ENCODE measurements at places on chromosomes 6 and 20.

DNA sequence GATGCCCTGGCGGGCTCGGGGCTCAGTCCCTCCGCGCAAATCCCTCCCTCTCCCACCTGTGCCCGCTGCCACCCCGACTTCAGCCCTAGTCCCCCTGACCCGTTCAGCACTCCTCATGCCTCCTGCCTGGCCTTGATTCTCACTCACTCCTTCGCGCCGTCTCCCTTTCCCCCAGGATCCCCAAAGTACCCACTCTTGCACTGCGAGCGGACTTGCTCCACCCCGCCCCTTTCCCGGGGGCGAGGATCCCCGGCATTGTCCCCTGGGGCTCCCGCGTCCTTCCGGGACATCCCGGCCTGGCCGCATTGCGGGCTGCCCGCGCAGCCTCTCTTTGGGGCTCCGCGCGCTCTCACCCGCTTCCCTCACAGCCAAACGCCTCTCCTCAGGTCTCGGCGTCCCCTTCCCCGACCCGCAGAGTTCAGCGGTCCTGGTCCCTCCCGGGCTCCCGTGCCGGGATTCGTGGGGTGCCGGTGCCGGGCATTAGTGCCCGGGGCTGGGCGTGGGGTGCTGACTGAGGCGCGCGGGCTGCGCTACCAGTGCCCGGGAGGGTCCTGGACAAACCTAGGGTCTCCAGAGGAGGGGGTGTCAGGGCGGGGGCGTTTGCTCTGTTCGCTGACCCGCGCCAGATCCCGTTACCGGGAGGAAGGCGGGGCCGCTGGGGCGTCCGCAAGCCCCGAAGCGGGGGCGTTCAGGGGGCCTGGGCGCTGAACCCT, 45.5 kb upstream of the SUPT3H start:
- no peak for DNase-seq

GRCh38 chr6:87407561-87407900, 241 bp upstream of the CFAP206 start:
- no peak for DNase-seq

GRCh38 chr6:6884193-6884627, 223.6 kb upstream of the RREB1 start:
- DNase-seq, result no peak

DNA sequence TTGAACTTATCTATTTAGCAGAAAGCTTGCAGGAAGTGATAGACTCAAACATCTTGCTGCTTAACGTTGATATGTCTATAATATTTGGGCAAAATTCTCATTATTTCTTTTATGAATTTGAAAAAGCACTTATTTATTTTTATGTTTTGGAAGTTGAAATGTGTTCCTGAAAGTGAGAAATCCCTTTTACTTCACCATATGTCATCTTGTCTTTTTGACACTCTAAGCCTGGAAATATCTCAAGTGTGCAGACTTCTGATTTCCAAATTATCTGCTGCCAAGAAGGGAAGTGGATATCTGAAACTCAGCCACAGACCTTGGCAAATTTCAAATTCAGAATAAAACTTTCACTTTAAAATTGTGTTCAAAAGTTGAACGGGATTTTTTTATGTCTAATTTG, 368.7 kb upstream of the MANEA start:
- DNase-seq, result no peak

DNA sequence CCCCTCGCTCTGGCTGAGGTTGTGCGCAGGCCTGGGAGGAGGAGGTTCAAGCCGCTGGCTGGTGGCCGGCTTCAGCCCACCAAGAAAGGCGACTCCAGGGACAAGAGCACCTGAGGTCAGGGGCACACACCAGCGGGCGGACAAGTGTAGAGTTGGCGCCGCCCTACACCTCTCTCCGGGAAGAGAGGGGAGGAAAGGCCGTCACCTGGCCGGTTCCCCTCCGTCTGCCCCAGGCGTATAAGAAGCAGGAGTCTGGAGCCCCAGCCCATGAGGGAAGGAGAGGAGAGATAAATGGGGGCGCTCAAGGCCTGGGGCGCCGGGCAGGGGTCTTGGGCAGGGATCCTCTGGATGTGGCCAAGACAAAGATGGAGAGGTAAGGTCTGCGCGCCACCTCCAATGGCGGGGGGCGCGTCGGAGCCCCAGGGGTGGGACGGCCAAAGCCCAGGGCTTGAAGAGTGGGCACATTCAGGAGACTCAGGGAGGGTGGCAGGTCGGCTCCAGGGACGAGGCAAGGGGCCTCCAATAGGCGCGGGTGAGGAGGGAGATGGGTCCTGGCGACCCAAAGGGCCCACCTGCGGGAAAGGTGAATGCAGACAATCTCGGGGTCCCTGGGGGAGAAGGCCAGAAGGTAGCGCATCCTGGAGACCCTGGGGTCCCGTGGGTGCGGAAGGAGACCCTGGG, 826 bp downstream of the RIMS4 start:
- DNase-seq, result no peak

GRCh38 chr6:1834646-1835516, 225.2 kb downstream of the FOXC1 start:
- no peak for DNase-seq

DNA sequence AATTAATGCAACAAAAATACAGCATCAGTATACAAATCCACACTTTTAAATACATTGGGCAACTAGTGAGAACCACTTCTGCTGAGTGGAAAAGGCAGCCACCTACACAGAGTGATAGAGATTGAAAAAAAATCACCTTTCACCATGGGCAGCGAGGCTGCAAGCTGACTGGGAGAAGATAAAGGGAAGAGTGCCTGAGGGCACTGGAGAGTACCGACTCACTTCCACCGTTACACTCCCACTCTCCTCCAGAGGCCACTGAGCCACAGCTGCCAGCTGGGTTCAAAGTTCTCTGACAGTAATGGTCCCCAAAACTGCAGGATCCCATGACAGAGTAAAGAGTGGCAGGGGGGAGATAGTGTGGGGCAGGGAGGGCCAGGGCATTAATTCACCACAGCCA, 24.1 kb downstream of the PXT1 start:
- DNase-seq, result no peak

DNA sequence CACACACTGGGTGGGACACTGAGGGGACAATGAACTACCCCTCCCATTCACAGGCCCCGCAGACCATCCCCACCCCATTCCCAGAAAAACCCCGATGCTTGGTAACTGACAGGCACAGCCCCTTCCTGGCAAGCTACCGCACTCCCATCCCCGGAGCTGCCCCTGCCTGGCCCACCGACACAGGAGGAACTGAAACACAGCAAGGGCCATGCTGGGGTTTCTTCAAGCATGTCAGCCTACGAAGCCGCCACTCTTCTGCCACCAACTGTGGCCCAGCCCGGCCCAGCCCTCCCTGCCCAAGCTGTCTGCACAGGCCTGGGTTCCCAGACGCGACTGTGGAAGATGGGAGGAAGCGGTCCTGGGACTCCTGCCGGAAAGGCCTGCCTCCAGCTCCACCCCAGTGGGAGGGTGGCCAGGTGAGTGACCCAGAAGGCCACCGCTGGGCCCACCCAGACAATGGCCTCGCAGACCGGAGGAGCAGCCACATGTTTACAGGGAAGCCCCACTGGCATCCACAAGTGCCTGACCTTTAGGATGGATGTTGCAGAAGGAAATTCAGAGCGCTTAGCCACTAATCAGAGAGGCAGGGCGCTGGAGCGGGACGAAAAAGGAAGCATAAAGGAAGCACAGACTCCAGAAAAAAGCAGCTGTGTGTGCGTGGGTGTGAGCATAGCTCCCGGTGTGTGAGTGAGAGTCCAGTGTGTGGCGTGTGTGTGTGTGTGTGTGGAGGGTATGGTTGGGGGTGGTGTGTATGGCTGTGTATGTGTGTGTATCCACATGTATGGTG, 91.6 kb downstream of the PRND start:
- peak; percentile 18 for DNase-seq

- DNase-seq, result no peak
Measured at GRCh38 chr6:112979830-112980229, 632.7 kb downstream of the RFPL4B start.

DNA sequence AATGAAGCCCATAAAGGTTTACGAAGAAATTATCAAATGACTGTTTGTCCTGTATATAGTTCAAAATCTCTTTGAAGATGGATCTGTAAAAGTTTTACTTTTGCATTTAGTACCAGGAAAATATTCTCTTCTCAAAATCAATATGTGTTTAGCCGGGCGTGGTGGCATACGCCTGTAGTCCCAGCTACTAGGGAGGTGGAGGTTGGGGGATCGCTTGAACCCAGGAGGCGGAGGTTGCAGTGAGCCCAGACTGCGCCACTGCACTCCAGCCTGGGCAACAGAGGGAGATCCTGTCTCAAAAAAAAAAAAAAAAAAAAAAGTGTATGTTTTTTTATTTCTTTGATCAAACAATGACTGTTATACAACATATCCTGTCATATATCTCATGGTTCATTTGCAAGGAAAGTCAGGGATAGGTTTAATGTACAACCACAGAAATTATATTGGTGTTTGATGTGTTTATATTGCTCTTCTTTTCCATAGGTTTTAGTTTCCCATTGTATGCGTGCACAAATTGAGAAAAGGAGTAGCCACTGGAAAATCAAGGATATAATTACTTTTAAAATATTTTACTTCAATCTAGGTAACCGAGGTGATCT, 40.1 kb downstream of the SOX4 start:
- DNase-seq, result no peak

- no peak for DNase-seq
Measured at GRCh38 chr6:12298995-12299394, 8.8 kb downstream of the EDN1 start.

GRCh38 chr6:154041001-154041400, 2.0 kb downstream of the OPRM1 start:
- DNase-seq, result no peak

GRCh38 chr6:6749702-6750491, 161.4 kb downstream of the LY86 start:
- DNase-seq, result no peak

DNA sequence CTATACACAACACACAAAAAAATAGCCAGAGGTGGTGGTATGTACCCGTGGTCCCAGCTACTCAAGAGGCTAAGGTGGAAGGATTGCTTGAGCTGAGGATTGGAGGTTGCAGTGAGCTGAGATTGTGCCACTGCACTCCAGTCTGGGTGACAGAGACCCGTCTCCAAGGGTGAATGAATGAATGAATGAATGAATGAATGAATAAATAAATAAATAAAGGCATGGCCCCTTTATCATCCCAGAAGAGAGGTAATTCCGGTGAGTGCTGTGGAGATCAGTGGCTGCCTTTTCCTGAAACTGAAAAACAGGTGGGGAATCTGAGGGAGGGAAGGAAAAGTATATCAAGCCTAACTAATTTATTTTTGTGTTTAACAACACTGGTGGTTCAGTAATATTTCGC, 90.0 kb downstream of the JARID2 start:
- no peak for DNase-seq

GRCh38 chr6:3696525-3697088, 54.9 kb downstream of the PXDC1 start:
- DNase-seq, result no peak

DNA sequence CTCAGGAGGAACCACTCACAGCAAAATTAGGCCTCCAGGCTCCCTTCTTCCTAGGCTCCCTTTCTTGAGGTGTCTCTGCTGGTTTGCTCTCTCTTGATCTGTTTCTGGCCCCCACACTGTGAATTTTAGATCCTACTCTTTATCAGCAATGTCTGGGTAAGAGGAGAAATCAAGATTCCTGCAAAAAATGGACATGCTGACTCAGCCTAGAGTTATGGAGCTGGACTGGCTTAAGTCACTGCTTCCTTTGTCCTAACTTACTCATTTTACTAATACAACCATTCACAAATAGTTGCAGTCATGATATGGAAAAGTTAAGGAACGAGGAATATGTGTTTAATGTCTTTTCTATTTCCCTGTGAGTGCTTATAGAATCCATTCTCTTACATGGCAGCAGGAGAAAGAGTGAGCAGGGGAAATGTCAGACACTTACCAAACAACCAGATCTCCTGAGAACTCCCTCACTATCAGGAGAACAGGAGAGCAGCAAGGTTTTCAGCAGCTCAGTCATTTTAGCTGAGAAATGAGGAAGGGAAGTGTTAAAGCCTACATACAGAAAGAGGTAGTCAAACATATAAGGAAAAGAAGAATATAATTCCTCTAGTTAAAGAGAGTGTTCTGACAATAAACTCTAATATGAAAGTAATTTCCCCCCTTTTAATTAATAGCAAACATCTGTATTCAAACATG, 160.8 kb downstream of the PDE7B start:
- DNase-seq, result no peak

- no peak for DNase-seq
Measured at GRCh38 chr6:34511915-34512737, 44.0 kb downstream of the SPDEF start.

GRCh38 chr6:34115403-34115795, 30.5 kb downstream of the GRM4 start:
- DNase-seq, result peak; percentile 3

DNA sequence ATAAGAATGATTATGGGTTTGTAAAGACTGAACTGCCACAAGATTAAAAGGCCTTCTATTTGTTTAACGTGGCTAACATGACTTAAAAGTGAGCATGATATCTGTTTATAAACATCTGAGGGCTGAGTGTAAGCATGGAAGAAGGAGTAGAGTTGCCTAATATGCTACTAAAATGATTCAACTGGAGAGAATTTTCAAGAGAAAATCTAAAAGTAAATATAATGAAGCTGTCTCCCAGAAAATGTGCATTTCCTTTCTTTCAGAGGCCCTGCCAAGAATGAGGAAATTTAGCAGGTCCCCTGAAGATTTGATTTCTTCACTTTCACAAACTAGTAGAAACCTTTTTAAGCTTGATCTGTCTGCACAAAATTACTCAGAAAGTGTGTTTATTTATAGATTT, 4.2 kb upstream of the EYA4 start:
- no peak for DNase-seq

DNA sequence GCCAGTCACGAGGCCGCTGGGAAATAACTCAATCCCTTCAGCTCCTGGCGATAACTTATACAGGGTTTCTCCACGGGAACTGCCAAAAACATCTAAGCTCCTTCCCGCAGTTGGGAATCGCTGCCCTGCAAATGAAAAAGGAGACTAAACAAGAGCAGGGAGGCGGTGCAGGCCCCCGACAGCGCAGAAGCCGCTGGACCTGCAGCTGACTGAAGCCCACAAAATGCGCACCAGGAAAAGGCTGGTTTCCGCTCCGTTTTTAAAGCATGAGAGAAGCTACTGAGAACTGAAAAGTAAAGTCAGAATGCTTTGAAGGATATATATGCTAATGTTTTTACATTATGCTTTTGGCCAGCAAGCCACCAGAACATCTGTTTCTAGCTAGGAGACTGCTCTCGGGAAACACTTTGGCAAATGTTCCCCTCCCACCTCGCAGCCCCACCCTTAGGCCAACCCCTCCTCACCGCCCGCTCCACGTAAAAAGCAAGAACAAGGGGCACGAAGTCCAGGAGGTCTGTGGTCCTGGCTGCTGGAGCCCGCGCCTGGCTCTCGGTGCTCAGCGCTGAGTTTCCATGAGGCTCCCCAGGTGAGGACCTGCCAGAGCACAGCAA, 90.5 kb downstream of the SOD2 start:
- DNase-seq, result no peak
